ENCODE measurements at places on chromosomes 13 and 19. TPM values are rescaled to one million over a fixed set of nuclear protein-coding genes. Genes with fewer than 3 reads are reported as not detected.
A peak's percentile ranks its signal among the peaks of the same experiment; 100 is the strongest.

The ZNF439 gene
- 2.3 TPM for total RNA-seq

- no peak overlapping the region for H3K27ac ChIP-seq
- H3K36me3 ChIP-seq: no peaks in the 10 kb centered on the region
- no peaks in the 10 kb centered on the region for H3K4me1 ChIP-seq
- H3K4me3 ChIP-seq: no peak overlapping the region
- H3K27me3 ChIP-seq: no peaks in the 10 kb centered on the region
Observed at GRCh38 chr19:55028757-55029156, 9.3 kb downstream of the GP6 start.

DNA sequence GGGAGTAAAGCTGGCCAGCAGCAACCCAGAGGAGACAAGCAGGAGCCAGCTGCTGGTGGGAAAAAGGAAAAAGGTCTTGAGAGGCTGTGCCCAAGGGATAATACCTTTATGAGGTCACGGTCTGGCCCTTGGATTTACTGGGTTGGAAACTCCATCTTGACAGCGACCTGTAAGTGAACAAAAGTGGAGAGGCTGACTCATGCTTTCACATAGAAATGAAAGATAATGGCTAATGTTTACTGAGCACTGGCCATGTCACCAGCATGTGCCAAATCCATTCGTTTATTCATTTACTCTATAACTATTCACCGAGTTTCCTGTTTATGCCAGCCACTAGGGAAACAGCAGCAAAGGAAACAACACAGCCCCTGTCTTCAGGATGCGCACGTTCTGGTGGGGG, 4.7 kb downstream of the VRK3 start:
- no peak for DNase-seq
- no peaks in the 10 kb centered on the region for H3K27me3 ChIP-seq
- no peak overlapping the region for H3K27ac ChIP-seq
- peaks cover 25% of the 10 kb centered on the region for H3K36me3 ChIP-seq

The IZUMO2 gene
- total RNA-seq: not detected

The CYP4F2 gene
- total RNA-seq: 83.0 TPM

GRCh38 chr13:66506979-66507378, 723.2 kb downstream of the PCDH9 start:
- no peak overlapping the region for H3K27ac ChIP-seq
- H3K4me3 ChIP-seq: no peak overlapping the region
- DNase-seq: no peak
- no peaks in the 10 kb centered on the region for H3K36me3 ChIP-seq

GRCh38 chr19:10352764-10353671, 13.6 kb upstream of the ICAM3 start:
- no peak overlapping the region for H3K27ac ChIP-seq
- H3K4me3 ChIP-seq: no peak overlapping the region
- H3K4me1 ChIP-seq: no peaks in the 10 kb centered on the region
- no peaks in the 10 kb centered on the region for H3K27me3 ChIP-seq

- peak overlapping the region; percentile 13 for H3K27ac ChIP-seq
- DNase-seq: no peak
- peaks cover 5% of the 10 kb centered on the region for H3K36me3 ChIP-seq
Observed at GRCh38 chr13:45162194-45162593, 38.7 kb downstream of the KCTD4 start.

DNA sequence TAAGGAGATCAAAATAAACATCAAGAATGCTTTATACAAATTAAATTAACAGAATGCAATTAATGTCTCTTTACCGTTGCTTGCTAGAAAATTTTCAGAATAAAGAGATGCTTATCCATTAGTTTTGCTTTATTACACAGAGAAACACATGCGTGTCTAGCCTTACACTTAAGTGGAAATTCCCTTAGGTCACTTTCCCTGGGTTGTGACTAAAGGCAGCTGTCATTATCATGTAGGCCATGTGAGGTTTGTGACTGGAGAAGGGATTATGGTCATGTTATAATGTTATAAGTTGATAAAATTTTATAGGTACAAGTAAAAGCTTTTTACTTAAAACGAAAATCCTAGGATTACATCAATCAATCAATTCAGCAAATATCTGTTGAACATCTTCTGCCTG, 121.0 kb downstream of the KCNRG start:
- DNase-seq: no peak
- no peak overlapping the region for H3K4me3 ChIP-seq
- peaks cover 9% of the 10 kb centered on the region for H3K27me3 ChIP-seq
- H3K27ac ChIP-seq: no peak overlapping the region

DNA sequence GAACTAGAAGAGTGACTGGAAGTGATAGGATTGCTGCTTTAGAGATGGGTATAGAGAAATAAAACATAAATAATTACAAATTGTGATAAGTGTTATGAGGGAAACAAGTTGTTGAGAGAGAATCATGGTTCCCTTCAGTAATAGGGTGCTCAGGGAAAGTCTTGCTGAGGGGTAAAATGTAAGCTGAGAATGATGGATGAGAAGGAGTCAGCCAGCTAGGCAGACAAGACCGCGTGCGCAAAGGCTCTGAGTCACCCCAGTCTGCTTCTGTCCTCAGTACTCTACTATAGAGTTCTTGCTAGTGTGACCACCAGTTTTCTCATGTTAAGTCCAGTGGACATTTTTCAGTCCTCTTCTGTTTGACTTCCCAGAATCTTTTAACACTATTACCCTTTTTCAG, 39.5 kb downstream of the PCCA start:
- no peaks in the 10 kb centered on the region for H3K4me1 ChIP-seq
- no peak for DNase-seq
- no peak overlapping the region for H3K4me3 ChIP-seq
- H3K27me3 ChIP-seq: no peaks in the 10 kb centered on the region
- no peak overlapping the region for H3K27ac ChIP-seq
- H3K36me3 ChIP-seq: no peaks in the 10 kb centered on the region

DNA sequence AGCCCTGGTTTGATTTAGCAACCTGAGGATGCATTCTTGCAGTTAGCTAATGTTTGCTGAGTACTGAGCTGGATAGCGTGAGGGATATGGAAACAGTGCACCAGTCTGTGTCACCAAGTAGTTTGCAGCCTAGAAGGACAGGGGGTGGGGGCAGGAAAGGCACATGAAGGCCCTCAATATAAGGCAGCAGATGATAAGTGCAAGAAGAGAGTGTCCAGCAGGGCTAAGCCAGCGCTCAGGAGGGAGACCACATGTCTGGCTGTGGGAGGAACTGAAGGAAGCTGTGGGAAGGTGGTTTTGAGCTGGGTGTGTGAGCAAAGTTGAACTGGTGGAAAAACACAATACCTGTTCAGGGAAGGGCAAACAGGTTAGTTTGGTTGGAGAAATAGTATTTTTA, 1.7 kb downstream of the CXCL17 start:
- no peak overlapping the region for H3K27ac ChIP-seq
- H3K36me3 ChIP-seq: no peaks in the 10 kb centered on the region
- H3K4me3 ChIP-seq: no peak overlapping the region
- no peaks in the 10 kb centered on the region for H3K27me3 ChIP-seq

DNA sequence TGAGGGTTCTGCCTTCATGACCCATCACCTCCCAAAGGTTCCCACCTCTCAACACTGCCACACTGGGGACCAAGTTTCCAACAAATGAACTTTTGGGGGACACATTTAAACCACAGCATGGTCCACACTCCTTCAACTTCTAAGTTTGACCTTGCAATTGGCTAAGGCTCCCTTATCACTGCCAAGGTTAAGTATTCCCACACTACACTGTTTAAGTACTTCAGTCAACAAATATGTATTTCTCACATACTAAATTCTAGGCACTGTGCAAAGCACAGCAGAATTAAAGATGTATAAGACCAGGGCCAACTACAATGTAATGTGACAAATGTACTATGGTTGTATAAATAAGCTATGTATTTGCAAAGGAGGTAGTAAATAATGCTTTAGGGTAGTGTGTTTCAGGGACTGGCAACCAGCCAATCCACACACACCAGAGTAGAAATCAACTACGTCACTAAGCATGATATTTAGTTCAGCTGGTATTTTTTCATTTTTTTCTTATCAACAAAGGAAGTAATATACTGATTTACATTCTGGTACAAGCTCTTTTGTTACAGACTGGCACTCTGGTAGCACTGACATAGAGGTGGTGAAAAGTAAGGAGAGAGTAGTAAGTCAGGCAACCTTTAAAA, 12.2 kb downstream of the NUFIP1 start:
- no peaks in the 10 kb centered on the region for H3K27me3 ChIP-seq
- no peak for DNase-seq
- H3K4me1 ChIP-seq: no peaks in the 10 kb centered on the region
- no peak overlapping the region for H3K27ac ChIP-seq
- H3K4me3 ChIP-seq: no peak overlapping the region

DNA sequence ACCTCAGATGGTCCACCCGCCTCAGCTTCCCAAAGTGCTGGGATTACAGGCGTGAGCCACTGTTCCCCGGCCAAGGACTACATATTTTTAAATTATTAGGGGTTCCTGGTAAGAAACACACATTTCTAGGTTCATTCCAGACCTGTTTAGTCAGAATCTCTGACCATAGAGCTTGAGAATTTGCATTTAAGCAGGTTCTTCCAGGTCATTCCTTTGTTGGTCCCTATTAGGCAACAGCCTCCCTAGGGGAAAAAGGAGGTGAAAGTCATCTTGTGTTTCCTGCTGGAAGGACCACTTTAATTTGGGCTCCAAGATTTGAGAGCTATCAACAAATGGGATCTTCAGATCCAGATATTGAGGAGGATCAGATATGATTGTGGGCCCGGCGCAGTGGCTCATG, 16.3 kb downstream of the S1PR2 start:
- no peak for DNase-seq
- no peak overlapping the region for H3K27ac ChIP-seq
- H3K27me3 ChIP-seq: no peaks in the 10 kb centered on the region
- H3K4me3 ChIP-seq: no peak overlapping the region
- no peaks in the 10 kb centered on the region for H3K36me3 ChIP-seq

The ZNF723 gene
- total RNA-seq: not detected

The SERTM1 gene
- total RNA-seq: not detected

DNA sequence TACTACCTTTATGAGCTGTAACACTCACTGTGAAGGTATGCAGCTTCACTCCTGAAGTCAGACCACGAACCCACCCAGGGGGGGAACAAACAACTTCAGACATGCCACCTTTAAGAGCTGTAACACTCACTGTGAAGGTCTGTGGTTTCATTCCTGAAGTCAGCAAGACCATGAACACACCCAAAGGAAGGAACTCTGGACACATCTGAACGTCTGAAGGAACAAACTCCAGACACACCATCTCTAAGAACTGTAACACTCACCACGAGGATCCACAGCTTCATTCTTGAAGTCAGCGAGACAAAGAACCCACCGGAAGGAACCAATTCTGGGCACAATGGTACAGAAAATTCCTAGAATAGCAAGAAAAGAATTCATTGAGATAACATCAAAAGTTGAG, 1796.5 kb upstream of the MIR17HG start:
- no peak for DNase-seq
- no peaks in the 10 kb centered on the region for H3K27me3 ChIP-seq
- no peak overlapping the region for H3K27ac ChIP-seq
- H3K4me1 ChIP-seq: no peaks in the 10 kb centered on the region

DNA sequence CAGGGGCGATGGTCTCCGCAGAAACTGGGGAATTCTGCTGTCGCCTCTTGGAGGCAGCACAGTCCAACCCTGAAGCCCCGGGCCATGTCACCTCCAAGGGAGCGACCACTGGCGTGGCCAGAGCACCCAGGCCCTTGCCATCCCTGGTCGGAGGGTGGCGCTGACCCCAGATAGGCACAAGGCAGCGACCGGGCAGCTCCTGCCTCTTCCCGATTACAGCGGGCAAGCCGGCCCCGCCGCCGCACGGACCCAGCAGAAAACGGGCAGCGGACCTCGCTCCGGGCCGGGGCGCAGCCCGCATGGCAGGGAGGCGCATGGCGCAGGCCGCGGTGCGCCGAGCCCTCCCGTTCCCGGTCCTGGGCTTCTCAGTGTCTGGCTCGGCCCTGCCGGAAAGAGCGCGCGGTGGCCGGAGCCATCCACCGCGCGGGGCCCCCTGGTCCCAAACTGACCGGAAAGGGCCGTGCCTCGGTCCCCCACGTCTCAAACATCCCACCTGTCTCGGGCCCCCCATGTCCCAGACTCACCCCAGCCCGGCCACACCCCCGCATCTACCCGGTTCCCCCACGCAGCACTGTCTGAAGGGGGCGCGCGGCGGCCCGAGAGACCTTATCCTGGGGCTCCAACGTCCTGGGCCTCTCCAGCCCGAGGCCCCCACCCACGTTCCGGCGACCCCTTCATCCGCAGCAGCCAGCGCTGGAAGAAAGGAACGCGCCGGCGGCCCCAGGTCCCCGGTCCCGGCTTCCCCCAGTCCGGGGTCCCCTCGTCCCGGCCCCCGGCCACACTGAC, 727 bp downstream of the CERS1 start:
- peak overlapping the region; percentile 53 for H3K4me3 ChIP-seq
- peaks cover 7% of the 10 kb centered on the region for H3K4me1 ChIP-seq
- H3K36me3 ChIP-seq: peaks cover 12% of the 10 kb centered on the region

The POU2F2 gene
- not detected for total RNA-seq

The CXCL17 gene
- total RNA-seq: not detected

GRCh38 chr13:60164234-60164889, 634 bp upstream of the DIAPH3 start:
- no peak for DNase-seq
- H3K4me1 ChIP-seq: no peaks in the 10 kb centered on the region
- H3K36me3 ChIP-seq: no peaks in the 10 kb centered on the region
- H3K4me3 ChIP-seq: peak overlapping the region; percentile 86

DNA sequence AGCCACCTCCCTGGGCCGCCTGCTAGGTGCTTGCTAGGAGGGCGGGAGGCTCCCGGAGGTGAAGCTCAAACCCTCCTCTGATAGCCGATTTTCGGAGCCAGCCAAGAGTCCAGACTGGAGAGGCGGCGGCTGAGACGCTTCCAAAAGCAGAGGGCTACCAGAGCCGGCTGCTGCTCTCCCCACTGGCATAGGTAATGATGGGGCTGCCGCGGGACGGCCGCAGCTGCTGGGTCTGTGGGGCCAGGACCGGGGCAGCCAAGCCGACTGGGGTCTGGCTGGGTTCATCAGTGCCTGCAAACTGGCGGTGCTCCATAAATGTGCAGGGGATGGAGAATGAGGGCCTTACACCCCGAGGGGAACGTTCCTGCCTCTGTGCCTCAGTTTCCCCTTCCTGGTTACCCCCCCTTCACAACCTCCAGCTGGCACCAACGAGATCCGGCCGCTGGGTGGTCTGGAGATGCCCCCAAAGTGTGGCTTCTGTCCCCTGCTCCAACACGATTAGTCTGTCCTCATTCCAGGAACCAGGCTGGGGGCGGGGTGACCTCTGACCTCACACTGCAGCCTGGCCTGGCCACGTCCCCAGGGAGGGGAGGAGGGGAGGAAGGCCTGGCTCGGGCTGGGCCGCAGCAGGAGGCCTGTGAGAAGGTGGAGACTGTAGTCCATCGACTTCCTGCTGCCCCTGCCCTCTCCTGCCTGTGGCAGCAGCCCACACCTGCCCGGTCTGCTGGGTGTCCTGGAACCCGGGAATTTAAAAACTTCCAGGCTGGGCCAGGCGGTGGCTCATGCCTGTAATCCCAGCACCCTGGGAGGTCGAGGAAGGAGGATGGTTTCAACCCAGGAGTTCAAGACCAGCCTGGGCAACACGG, 3.8 kb upstream of the WDR18 start:
- no peak overlapping the region for H3K4me3 ChIP-seq
- no peaks in the 10 kb centered on the region for H3K36me3 ChIP-seq
- no peak overlapping the region for H3K27ac ChIP-seq
- DNase-seq: no peak
- H3K27me3 ChIP-seq: no peaks in the 10 kb centered on the region

Measured in ascending aorta (tissue), 2 donors.